ENCODE measurements at places on chromosomes 7 and 10.

GRCh38 chr7:155729847-155730246, 82.4 kb downstream of the SHH start:
- DNase-seq, result no peak

GRCh38 chr7:16758631-16759611, 5.4 kb downstream of the TSPAN13 start:
- no peak for DNase-seq

DNA sequence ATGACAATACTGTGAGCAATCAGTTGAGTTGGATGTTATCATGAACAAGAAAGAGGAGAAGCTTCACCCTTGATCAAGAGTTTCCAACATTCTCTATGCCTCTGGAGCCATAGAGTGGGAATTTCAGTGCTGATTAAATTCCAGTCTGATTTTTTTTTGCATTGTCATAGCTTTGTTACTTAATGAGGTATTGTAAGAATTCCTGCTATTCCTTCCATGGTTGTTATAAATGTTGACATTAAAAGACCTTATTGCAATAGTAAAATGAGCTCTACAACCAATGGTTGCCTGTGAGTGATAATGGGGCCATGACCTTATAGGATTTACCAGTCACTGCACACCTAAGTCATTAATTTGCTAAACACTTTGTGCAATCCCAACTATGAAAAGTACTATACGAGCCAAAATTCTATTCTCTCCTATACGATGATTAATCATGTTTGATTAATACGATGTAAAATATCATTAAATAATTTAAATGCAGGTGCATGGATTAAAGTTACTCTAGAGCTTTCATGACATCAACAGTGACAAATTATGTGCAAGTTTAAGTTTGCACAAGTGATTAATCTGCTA, 353.2 kb upstream of the KLF6 start:
- DNase-seq, result no peak

DNA sequence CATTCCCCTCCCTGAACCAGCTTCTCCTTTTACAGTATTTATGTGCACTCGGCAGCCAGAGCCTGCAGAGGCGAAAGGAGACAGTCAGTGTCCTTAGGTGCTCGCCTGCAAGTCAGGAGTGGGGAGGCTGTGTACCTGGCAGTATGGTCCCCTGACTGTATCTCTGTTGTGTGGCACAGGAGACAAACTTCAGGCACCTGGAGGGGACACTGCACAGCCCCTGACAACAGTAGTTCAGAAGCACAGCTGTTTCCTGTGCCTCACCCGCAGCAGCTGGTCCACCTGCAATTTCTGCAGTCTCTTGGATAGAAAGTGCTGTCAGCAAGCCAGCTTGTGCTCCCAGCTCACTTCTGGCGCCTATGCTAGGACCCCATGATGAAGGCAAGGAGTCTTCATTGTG, 73.4 kb upstream of the LAMB4 start:
- no peak for DNase-seq

Measured in posterior cingulate gyrus (tissue), 11 donors.